Sigmoid colon (tissue), 7 donors: ENCODE measurements at places on chromosomes 12 and 14. TPM values are rescaled to one million over a fixed set of nuclear protein-coding genes. Genes with fewer than 3 reads are reported as not detected.

DNA sequence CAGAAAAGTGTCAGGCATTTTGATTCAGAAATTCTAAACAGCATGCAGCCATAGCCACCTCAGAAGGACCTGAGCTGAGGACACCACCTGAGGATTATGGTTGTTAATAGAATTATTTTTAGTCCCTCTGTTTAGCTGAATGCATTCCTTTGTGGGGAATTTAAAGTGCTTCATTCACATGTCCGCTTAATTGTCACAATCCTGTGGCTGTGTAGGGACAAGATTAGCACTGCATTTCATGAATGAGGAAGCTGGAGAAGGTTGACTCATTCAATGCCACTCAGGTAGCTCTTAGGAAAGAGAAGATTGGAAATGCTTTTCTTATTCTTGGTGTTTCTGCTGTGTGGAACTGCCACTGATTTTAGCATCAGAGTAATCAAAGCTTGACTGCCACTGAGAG, 42.0 kb upstream of the KRR1 start:
- no peaks in the 10 kb centered on the region for H3K27me3 ChIP-seq
- no peak overlapping the region for H3K27ac ChIP-seq
- DNase-seq, result no peak
- H3K36me3 ChIP-seq, result no peaks in the 10 kb centered on the region
- no peaks in the 10 kb centered on the region for H3K4me1 ChIP-seq

DNA sequence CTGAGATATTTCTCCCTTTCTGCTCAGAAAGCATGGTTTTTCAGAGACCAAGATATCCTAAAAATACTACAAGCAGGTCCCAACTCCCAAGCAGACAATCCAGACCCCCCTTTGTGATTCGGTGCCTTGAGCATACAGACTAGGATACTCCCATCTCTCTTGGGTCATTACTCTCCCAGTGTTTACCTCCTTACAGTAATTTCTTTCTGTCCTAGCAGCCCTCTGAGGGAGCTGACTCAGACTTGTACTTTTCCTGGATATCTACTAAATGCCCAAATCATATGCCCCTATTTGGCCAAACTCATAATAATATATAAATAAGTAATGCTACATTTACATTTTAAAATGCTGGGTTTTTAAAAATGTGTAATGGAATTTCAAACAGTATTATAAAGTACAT, 355.6 kb downstream of the LRIG3 start:
- no peak overlapping the region for H3K27ac ChIP-seq
- no peaks in the 10 kb centered on the region for H3K4me1 ChIP-seq
- no peak overlapping the region for H3K4me3 ChIP-seq
- H3K27me3 ChIP-seq, result no peaks in the 10 kb centered on the region
- DNase-seq, result no peak

DNA sequence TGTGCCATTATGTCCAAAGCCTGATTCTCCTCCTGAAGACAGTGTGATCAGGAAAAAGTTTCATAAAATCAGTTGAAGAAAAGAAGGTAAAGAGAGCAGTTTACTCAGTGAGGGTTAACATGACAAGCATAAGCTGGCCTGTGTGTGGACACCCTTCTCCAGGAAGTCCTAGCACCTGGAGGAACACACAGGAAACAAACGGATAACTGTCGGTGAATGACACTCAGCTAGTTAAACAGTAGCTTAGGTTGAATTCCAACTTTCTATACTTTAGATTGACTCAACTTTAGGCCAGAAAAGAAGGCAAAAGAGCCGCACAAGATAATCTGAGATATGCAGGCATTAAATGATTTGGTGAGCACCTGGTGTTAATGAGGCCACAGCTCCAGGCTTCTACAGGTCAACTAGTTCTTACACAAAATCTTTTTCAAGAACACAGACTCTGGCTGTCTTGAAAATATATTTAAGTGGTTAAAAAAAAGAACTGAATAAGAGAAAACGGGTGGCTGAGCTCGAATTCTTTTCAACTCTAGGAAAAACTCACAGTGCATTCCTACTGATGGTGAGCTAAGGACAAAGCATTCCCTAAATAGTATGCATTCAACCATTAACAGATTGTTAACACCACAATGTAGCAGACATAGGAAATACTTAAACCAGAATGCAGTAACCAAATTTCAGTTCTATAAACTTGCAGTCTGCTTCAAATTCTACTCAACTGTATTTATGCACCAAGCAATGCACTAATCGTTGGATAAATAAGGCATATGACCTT, 56.9 kb upstream of the TSPAN8 start:
- no peak overlapping the region for H3K4me3 ChIP-seq
- no peaks in the 10 kb centered on the region for H3K36me3 ChIP-seq
- no peak for DNase-seq
- no peak overlapping the region for H3K27ac ChIP-seq

DNA sequence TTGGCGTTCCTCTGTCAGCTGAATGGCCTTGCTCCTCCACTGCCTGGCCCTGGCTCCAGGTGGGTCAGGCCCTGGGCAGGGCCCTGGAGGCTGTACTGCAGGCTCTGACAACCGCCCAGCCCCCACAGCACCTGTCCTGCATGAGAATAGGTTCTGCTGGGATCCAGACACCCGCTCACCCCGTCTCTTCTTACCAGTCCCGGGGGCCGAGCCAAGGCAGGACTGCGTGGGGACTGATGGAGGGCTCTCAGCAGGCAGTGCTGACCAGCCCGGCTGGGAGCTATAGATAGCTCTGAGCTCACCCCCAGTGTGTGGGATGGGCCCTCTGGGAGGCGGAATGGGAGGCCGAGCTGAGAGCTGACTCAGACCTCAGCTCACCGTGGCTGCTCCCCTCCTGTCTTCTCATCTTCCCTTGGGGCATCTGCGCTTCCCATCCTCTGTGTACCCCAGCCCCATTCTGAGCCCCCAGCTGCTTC, 39.6 kb downstream of the TEAD4 start:
- H3K36me3 ChIP-seq, result no peaks in the 10 kb centered on the region
- H3K27me3 ChIP-seq, result no peaks in the 10 kb centered on the region
- H3K27ac ChIP-seq, result no peak overlapping the region

DNA sequence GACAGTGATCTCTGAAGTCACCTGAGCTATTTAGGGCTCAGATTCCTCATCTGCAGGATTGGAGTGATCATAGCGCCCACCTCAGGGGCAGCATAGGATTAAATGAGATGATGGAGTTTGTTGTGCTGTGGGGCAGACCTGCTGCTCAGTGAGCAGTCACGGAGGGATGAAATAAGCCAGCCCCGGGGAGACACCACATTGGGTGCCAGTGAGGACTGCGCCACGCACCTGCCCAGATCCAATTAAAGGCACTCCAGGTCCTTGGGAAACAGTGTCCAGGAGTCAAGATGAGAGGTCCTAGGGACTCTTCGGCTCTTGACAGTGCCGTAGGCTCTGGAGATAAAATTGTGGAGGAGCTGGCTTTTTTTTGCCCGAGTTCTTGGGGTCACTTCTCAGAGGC, 166.2 kb downstream of the ADGRD1 start:
- peak; percentile 58 for DNase-seq
- no peaks in the 10 kb centered on the region for H3K27me3 ChIP-seq
- H3K36me3 ChIP-seq, result no peaks in the 10 kb centered on the region
- H3K4me3 ChIP-seq, result no peak overlapping the region
- no peaks in the 10 kb centered on the region for H3K4me1 ChIP-seq

- H3K27me3 ChIP-seq, result no peaks in the 10 kb centered on the region
- no peaks in the 10 kb centered on the region for H3K36me3 ChIP-seq
- H3K4me3 ChIP-seq, result no peak overlapping the region
- no peak overlapping the region for H3K27ac ChIP-seq
Observed at GRCh38 chr12:88952562-88952942, 372.3 kb upstream of the KITLG start.

GRCh38 chr12:46082490-46083200, 92.3 kb upstream of the SCAF11 start:
- no peaks in the 10 kb centered on the region for H3K4me1 ChIP-seq
- H3K4me3 ChIP-seq, result no peak overlapping the region
- H3K36me3 ChIP-seq, result no peaks in the 10 kb centered on the region
- no peak overlapping the region for H3K27ac ChIP-seq
- DNase-seq, result no peak
- no peaks in the 10 kb centered on the region for H3K27me3 ChIP-seq

GRCh38 chr14:50791201-50791600, 39.8 kb downstream of the NIN start:
- H3K4me3 ChIP-seq, result no peak overlapping the region
- no peaks in the 10 kb centered on the region for H3K27me3 ChIP-seq
- H3K36me3 ChIP-seq, result peaks cover 4% of the 10 kb centered on the region
- no peak overlapping the region for H3K27ac ChIP-seq
- no peak for DNase-seq

DNA sequence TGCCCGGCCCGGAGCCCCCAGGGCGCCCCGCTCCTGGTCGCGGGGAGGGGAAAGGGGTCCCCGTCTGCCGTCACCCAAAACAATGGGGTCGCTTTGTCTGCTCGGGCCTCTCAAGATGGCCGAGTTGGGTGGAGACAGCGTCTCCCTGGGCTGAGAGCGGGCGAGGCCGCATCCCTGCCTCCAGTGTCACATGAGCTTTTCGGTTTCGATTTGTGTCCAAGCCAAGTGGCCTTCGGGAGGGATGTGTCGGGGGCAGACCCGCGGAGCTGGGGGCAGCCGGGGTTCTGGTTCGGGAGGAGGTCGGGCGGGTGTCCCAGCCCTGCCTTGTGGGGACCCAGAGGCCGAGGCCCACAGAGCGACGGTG, 790 bp downstream of the DYNC1H1 start:
- peak overlapping the region; percentile 94 for H3K4me3 ChIP-seq
- H3K4me1 ChIP-seq, result peaks cover 34% of the 10 kb centered on the region
- H3K36me3 ChIP-seq, result no peaks in the 10 kb centered on the region
- DNase-seq, result peak; percentile 88
- peak overlapping the region; percentile 93 for H3K27ac ChIP-seq
- H3K27me3 ChIP-seq, result no peaks in the 10 kb centered on the region

DNA sequence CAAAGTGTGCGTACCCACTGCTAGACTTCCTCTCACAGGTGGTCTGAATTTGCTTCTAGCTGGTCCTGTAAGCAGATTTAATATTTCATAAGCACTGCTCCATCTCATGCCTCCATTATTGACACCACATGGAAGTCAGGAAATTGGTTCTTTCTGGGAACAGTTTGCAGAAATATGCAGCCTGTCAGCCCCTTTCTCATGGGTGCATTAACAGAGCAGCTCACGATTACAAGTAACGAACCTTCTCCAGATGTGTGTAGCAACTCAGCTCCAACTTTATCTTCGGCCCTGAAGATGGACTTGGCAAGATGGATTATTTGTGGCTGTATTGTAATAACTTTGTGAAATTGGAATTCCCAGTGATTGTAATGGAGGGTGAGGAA, 214.5 kb upstream of the DDHD1 start:
- H3K36me3 ChIP-seq, result no peaks in the 10 kb centered on the region
- peaks cover 5% of the 10 kb centered on the region for H3K4me1 ChIP-seq
- DNase-seq, result no peak
- H3K27ac ChIP-seq, result peak overlapping the region; percentile 22
- H3K27me3 ChIP-seq, result no peaks in the 10 kb centered on the region

- H3K27me3 ChIP-seq, result no peaks in the 10 kb centered on the region
- H3K4me1 ChIP-seq, result peaks cover 81% of the 10 kb centered on the region
- no peaks in the 10 kb centered on the region for H3K36me3 ChIP-seq
Observed at GRCh38 chr14:52918486-52918885, 32.4 kb downstream of the FERMT2 start.

- no peaks in the 10 kb centered on the region for H3K27me3 ChIP-seq
- peaks cover 5% of the 10 kb centered on the region for H3K36me3 ChIP-seq
- no peak overlapping the region for H3K4me3 ChIP-seq
- H3K27ac ChIP-seq, result no peak overlapping the region
- peaks cover 4% of the 10 kb centered on the region for H3K4me1 ChIP-seq
Observed at GRCh38 chr14:71508901-71509300, 423.3 kb upstream of the RGS6 start.

GRCh38 chr12:14366209-14367039, 942 bp downstream of the ATF7IP start:
- no peaks in the 10 kb centered on the region for H3K27me3 ChIP-seq
- H3K4me1 ChIP-seq, result no peaks in the 10 kb centered on the region
- no peaks in the 10 kb centered on the region for H3K36me3 ChIP-seq
- H3K4me3 ChIP-seq, result peak overlapping the region; percentile 69

GRCh38 chr14:105891631-105892452, 365.5 kb downstream of the TMEM121 start:
- H3K27me3 ChIP-seq, result no peaks in the 10 kb centered on the region
- no peak overlapping the region for H3K4me3 ChIP-seq
- peak; percentile 61 for DNase-seq

DNA sequence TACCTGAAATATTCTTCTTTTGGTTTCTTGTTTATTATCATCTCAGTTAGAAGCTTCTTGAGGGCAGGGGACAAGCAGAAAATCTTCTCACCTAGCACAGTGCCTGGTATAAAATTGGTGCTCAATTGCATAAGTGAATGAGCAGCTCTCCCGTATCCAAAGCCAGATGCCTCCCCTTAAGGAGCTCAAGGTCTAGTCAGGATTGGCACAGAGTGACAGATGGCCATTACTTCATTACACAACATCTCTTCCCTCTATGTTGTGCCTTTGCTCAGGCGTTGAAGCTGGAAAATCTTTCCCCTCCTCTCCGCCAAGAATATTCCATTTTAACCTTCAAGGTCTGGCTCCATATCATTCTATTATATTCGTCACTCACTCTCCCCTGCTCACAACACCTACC, 3.6 kb downstream of the SLC4A8 start:
- H3K4me3 ChIP-seq, result no peak overlapping the region
- peaks cover 4% of the 10 kb centered on the region for H3K27me3 ChIP-seq
- DNase-seq, result no peak
- no peaks in the 10 kb centered on the region for H3K36me3 ChIP-seq

GRCh38 chr14:84399296-84399910, 1130.5 kb upstream of the FLRT2 start:
- DNase-seq, result no peak
- H3K36me3 ChIP-seq, result no peaks in the 10 kb centered on the region
- no peaks in the 10 kb centered on the region for H3K27me3 ChIP-seq
- H3K4me1 ChIP-seq, result no peaks in the 10 kb centered on the region

GRCh38 chr14:102255401-102256190, 49.4 kb downstream of the MOK start:
- no peaks in the 10 kb centered on the region for H3K27me3 ChIP-seq
- peak overlapping the region; percentile 62 for H3K27ac ChIP-seq
- no peak overlapping the region for H3K4me3 ChIP-seq
- DNase-seq, result peak; percentile 61
- peaks cover 7% of the 10 kb centered on the region for H3K36me3 ChIP-seq

Gene SLC39A2
- total RNA-seq, result not detected

Gene KCNMB4
- total RNA-seq, result 5.7 TPM

Gene NYNRIN
- 17.4 TPM for total RNA-seq

Gene SLC6A12
- total RNA-seq, result 0.28 TPM

Gene TBPL2
- not detected for total RNA-seq

Gene SPTSSA
- 29.3 TPM for total RNA-seq

Gene FITM1
- total RNA-seq, result not detected

Gene HOXC10
- not detected for total RNA-seq

Gene KRT85
- not detected for total RNA-seq

Gene GNG2
- total RNA-seq, result 44.2 TPM
